ENCODE measurements at places on chromosomes 5 and 9. TPM values are rescaled to one million over a fixed set of nuclear protein-coding genes. Genes with fewer than 3 reads are reported as not detected.

- no peaks in the 10 kb centered on the region for H3K4me1 ChIP-seq
- H3K27ac ChIP-seq: no peak overlapping the region
- no peaks in the 10 kb centered on the region for H3K36me3 ChIP-seq
- H3K27me3 ChIP-seq: no peaks in the 10 kb centered on the region
Measured at GRCh38 chr9:32665101-32665500, 29.6 kb upstream of the TAF1L start.

- H3K36me3 ChIP-seq: no peaks in the 10 kb centered on the region
- no peak for DNase-seq
- H3K4me3 ChIP-seq: no peak overlapping the region
- no peaks in the 10 kb centered on the region for H3K4me1 ChIP-seq
Measured at GRCh38 chr5:15004506-15004905, 132.9 kb upstream of the ANKH start.

Gene C9orf153
- total RNA-seq: 0.25 TPM

Gene TAS2R1
- total RNA-seq: not detected

DNA sequence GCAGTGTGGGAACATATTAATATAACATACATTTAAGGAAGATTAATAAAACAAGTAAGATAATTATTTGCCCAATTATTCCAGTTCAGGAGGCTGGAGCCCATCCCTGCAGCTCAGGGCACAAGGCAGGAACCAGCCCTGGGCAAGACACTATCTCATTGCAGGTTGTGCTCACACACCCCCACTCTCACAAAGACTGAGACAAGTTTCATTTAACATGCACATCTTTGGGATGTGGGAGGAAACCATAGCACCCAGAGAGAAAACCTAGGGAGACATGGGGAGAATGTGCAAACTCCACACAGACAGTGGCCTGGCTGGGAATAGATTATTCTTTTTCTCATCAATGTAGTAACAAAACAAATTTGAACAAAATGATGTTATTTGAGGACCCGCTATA, 279.1 kb downstream of the MCTP1 start:
- no peak overlapping the region for H3K27ac ChIP-seq
- DNase-seq: no peak
- no peak overlapping the region for H3K4me3 ChIP-seq
- H3K36me3 ChIP-seq: no peaks in the 10 kb centered on the region
- H3K27me3 ChIP-seq: no peaks in the 10 kb centered on the region
- H3K4me1 ChIP-seq: no peaks in the 10 kb centered on the region

DNA sequence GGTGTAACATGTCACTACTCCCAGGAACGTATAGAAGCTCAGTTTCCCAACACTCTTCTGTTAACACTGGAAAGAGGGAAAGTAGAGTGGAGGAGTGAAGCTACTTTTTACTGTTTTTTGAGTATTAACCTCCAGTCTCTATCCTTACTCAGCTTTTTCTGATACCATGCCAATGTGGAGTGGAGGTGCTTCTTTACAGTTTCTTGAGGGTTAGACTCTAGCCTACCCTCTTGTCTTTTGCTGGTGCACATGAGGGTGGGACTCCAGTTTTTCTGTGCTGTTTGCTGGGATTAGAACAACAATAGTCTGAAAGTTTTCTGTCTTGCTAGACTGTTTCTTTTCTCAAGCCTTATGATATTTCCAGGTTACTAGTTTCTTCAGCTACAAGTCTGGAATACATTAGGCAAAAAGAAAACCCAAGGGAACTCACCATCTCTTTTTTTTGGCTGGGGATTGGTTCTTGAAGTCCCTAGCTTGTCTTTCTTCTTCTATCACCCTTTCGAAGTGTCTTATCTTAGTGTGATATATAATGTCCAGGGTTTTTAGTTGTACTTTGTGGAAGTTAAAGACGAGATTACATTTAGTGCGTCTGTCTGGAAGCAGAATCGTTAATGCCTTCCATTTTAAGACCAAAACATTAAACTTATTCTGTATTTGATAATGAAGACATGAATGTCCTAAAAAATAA, 35.9 kb downstream of the PRR16 start:
- H3K27me3 ChIP-seq: no peaks in the 10 kb centered on the region
- DNase-seq: no peak
- no peaks in the 10 kb centered on the region for H3K36me3 ChIP-seq
- no peak overlapping the region for H3K4me3 ChIP-seq
- H3K27ac ChIP-seq: no peak overlapping the region
- H3K4me1 ChIP-seq: no peaks in the 10 kb centered on the region

GRCh38 chr5:103891151-103891550, 328.6 kb upstream of the NUDT12 start:
- no peaks in the 10 kb centered on the region for H3K4me1 ChIP-seq
- DNase-seq: no peak
- no peaks in the 10 kb centered on the region for H3K36me3 ChIP-seq
- H3K27me3 ChIP-seq: no peaks in the 10 kb centered on the region

DNA sequence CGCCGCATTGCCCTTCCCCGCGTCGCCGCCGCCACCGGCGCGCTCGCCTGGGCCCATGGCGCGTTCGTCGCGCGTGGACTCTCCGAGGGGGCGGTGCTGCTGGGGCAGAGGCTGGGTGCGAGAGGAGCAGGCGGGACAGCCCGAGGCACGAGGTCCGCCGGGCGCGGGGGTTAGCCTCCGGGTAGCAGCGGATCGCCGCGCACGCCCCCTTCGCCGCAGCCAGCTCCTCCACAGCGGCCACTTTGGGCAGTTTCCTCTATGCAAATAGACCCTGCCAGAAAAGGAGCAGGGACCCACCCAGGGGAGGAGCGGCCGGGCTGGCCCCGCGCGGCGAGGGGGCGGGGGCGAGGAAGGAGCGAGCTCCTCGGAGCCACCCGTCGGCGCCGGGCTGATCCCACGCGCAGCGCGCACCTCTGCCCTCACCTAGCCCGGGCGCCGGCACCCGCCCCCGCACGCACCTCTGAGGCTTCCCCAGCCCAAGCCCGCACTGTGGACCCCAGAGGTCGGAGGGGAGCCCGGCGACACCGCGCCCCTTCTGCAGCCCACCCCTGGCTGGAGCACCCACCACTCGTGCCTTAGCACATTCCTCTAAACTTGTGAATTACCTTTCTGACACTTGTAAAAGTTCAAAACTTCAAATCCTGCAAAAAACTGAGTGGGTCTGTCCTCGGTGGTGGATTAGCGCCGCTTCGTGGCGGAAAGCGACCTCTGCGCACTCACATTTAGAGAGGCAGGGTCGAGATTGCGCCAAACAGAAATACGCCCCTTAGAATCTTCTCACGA, at the start of gene COL23A1:
Gene COL23A1, minus strand, starts transcription at position 253 of the 783 bp plus-strand sequence.
- H3K4me1 ChIP-seq: no peaks in the 10 kb centered on the region
- H3K27ac ChIP-seq: no peak within 1 kb of the TSS
- peak within 1 kb of the TSS; percentile 0 for H3K4me3 ChIP-seq
- H3K36me3 ChIP-seq: no peaks in the 10 kb centered on the region
- peaks cover 5% of the 10 kb centered on the region for H3K27me3 ChIP-seq
- DNase-seq: peak; percentile 24

GRCh38 chr9:6134661-6135180, 80.9 kb upstream of the IL33 start:
- H3K4me3 ChIP-seq: no peak overlapping the region
- H3K27me3 ChIP-seq: no peaks in the 10 kb centered on the region
- no peak for DNase-seq

- H3K27ac ChIP-seq: no peak overlapping the region
- H3K27me3 ChIP-seq: no peaks in the 10 kb centered on the region
- no peaks in the 10 kb centered on the region for H3K36me3 ChIP-seq
- no peak overlapping the region for H3K4me3 ChIP-seq
- no peak for DNase-seq
Measured at GRCh38 chr5:56307714-56308333, 74.7 kb upstream of the ANKRD55 start.

GRCh38 chr9:96604004-96604319, 15.7 kb downstream of the CDC14B start:
- H3K36me3 ChIP-seq: no peaks in the 10 kb centered on the region
- DNase-seq: no peak

Gene FAM169A
- 15.6 TPM for total RNA-seq

DNA sequence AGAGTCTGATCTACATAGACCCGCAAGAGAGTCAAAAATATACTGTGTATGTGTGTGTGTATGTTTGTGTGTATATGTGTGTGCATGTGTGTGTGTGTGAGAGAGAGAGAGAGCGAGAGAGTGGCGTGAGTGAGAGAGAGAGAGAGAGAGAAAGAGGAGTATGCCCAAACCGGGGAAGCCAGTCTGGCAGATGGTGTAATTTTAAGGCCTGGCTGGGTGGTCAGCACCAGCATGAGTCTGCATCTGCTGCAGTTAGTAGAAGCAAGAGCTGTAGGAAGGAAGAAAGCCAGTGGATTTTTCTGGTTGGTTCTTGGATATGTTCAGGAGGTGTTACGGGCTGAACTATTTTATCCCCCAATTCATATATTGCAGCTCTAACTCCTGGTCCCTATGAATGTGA, 75.2 kb downstream of the ACTBL2 start:
- no peaks in the 10 kb centered on the region for H3K4me1 ChIP-seq
- H3K4me3 ChIP-seq: no peak overlapping the region
- no peak overlapping the region for H3K27ac ChIP-seq
- no peak for DNase-seq

DNA sequence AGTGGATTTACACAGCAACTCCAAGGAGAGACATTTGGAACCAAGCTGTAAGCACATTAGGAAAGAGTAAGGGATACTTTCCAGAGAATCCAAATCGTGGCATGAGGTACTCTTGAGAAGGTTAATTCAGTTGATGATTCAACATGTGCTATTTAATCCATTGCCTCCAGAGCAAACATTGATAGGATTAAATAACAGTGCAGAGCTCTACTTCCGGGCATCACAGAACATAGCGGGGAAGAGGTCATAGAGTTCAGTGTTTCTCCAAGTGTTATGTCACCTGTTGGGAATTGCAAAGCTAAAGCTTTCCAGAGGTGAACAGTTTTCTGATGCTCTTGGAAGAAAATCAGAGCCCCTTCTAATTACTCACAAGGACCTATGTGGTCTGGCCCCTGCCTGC, 127.5 kb downstream of the PPP2R2B start:
- peaks cover 55% of the 10 kb centered on the region for H3K4me1 ChIP-seq
- H3K27ac ChIP-seq: peak overlapping the region; percentile 49

DNA sequence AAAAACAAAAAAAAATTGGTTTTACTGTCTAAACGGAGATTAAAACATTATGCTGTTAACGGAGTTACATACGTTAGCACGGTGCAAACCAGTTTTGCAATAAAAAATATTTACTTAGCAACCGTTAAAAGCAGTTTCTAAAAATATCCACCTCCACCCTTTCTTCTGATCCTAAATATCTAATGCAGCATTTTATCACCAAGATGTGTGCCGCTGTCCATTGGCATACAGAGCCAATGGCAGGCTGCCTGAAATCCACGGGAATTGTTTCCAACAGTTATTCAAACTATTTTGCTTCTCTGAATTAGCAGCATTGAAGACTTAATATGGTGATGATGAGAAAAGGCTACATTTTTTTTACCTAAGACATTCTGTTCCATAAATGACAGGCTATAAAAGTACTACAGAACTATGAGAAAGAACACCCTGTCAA, 61.6 kb downstream of the CSNK1A1 start:
- no peak overlapping the region for H3K4me3 ChIP-seq
- no peak overlapping the region for H3K27ac ChIP-seq
- DNase-seq: no peak
- H3K27me3 ChIP-seq: no peaks in the 10 kb centered on the region
